SW 1271 (cell line): ENCODE measurements at places on chromosomes 2 and 18.
A peak's percentile ranks its signal among the peaks of the same experiment; 100 is the strongest.

DNA sequence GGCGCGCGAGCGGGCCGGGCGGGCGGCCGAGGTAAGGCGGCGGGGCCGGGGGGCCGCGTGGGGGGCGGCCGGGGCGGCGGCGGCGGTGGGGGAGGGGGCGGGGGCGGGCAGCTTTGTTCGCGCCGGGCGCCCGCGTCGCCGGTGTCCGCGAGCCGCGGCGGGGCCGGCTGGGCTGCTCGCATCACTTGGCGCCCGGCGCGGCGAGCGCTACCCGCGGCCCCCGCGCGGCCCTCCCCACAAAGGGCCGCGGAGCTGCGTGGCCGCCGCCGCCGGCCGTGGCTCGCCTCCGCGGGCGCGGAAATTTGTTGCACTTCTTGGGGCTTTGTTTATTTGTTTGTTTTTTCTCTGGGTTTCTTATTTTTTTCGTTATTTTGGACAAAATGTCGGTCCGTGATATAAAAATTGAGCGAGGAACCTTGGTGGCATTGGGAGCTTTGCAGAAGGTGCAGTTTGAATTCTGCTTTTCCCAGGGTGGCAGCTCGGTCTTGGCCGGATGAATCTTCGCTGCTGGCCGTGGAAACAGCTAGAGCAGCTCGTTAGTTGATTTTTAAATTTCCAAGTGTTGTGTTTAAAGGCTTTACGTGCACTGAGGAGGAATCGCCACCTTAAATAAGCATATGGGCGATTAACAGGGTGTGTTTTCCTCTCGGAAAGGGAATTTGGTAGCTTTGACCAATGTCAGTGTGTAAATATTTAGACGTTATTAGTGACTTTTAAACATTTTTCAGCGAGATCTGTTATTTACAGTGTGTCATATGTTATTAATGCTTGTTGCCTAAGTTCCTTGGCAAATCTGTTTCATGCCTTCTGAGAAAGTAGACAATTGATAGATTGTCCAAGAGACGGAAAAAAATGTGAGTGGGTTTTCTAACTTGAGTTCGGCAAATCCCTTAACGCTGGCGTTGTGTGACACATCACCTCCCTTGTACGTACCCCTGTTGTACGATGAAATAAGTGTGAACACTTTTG is 822 bp downstream of the UBE2E3 start:
- peak; percentile 16 for DNase-seq

GRCh38 chr2:234752966-234753365 is 198.9 kb upstream of the SH3BP4 start:
- DNase-seq: no peak

DNA sequence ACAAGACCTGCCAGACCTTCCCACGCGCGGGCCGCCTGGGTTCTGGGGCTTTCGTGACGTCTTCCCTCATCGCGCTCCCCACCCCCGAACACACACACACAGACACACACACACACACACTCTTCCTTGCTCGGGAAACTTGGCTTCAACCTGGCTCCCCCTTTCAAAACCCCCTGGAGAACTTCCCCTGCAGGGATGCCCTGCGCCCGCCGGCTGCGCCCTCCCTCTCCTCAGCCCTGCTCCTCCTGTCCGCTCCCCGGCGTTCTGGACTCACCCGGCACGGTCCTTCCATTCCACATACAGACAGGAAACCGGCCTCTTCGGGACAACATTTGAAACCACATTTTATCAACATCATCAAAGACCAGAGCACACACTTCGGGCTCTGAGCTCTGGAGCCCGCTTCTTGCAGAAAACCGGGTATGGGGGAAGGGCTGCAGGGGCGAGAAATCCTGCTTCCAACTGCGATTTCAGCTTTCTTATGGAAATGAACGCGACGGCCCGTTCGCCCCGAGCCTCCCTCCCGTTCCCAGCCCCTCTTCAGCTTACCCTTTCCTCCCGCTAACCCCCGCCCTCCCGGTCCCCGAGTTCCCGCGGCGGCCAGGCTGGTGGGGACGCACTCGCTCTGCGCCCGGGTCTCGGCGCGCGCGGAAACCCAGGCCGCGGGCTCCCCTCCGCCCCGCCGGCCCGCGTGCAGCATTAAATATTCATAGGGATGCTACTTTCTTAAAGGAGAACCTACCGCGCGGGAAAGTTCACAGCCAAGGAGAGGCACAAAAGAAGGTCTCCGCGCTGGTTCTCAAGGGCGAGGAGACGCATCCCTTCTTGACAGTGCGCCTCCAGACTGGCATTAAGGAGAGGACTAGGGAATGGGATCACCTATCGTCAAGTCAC is 18.3 kb downstream of the POU3F3 start:
- DNase-seq: no peak

DNA sequence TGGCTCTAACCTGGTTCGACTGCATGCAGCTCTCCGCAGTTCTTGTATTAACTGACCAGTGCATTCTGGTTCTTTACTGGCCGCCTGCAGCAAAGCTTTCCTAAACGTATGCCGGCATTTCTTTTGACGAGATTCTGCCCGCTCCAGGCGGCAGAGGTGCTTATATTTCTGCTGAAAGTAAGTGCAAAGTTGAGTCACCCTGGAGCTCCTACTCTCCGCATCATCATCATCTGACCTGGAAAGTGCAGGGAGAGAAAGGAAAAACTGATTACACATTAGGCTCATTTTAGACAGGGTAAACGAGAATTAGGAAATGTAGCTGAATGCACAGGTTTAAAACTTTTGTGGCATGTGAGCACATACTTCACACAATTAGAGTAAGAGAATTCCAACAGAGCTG is 57.9 kb downstream of the INO80D start:
- no peak for DNase-seq

- DNase-seq: peak; percentile 50
These were observed 142.4 kb downstream of the NEDD4L start for GRCh38 chr18:58186258-58186948.

DNA sequence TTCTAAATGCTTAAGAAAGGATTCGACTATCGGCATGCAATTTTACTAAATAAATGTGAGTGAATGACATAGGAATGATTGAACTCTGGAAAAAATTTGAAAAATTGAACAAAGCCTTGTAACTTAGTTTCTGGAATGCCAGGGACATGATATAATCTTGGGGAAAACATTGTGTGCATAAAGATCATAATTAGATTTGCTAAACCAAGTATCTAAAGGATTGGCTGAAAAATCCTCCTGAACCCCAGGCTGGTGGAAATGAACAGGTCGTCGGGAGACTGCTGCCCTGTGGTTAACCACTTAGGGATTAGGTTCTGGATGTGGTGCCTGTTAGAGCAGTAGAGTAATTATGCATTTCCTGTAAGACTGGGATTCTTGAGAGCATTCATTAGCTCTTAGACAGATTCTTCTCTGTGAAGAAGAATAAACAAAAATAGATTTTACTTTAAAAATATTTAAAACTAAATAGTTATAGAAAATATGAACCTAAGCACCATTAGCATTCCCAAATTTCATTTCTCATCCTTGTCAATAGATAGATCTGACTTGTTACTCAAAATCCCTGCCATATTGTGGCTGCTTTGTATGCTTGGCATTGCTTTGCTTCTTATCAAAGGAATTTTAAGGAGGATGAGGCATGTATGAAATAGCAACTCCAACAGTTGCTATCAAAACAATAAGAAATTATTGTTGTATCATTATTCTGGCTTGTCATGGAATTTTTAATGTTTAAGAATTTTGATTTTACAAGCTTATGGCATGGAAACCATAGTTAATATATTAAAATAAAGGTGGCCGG is 55.9 kb downstream of the LYPD6B start:
- peak; percentile 10 for DNase-seq

GRCh38 chr18:48161911-48162698 is 231.6 kb upstream of the SMAD2 start:
- DNase-seq: no peak

DNA sequence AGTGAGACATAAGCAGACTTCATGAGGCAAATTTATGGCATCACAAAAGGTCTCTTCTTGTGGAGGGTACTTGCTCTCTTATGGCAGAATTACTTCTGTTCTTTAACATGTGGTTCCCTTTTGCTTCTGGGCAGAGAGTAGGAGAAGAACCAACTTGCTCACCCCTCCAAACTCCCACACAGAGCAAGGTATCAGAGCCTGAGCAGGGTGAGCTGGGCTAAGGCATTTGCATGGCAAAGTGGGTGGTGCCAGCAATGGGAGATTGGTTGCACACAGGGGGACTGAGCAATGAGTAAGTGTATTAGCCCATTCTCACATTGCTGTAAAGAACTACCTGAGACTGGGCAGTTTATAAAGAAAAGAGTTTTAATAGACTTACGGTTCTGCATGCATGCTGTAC is 64.2 kb upstream of the ITGB6 start:
- DNase-seq: no peak

- no peak for DNase-seq
These were observed 3.9 kb downstream of the ANKRD44 start for GRCh38 chr2:197306696-197307040.

- DNase-seq: no peak
These were observed 232.2 kb upstream of the ETAA1 start for GRCh38 chr2:67164771-67165522.

DNA sequence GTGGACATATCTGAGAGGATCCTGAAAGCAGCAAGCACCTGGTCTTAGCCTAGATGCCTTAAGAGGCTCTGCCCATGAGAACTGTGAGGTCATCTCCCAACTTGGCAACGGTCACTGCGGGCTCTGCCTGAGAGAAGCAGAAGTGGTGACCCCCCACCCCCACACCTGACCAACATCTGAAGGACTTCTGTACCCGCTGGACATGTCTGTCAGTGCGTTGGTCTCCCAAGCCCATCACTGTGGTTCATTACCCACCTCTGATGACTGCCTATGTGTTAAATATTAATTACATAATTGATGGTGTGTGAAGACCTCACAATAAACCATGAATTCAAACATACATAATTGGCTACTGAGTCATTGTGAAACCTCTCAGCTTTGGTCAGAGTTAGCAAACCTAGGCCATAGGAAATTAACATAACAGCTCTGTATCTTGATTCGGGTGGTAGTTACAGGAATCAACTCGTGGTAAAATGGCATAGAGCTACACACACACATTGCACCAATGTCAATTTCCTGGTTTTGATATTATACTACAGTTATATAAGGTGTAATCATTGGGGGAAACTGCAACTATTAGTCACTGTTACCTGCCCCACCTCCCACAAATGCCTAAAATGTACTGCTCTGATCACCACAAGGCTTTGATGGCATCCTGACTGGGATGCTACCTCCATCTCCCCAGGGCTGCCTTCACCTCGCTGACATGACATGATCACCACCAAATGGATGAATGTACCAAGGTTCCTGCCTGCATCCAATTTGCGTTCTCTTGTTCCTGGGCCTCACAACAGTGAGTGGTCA is 4.3 kb upstream of the GALNT1 start:
- DNase-seq: no peak

GRCh38 chr2:40226637-40227036 is 225.3 kb downstream of the SLC8A1 start:
- no peak for DNase-seq

DNA sequence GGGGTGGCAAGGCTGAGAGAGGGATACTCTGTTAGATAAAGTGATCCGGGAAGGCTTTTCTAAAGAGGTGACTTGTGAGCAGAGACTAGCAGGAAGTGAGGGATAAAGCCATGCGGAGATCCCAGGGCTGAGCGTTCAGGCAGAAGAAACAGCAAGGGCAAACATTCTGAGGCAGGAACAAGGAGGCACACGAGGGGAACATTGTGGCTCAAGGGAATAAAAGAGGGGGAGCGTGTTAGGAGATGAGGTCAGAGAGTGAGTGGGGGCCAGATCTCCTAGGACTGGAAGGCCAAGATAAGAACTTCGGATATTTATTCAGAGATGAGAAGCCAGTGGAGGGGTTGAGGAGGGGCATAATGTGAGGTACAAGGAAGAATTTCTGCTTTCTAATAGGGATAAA is 67.1 kb downstream of the ACTR2 start:
- no peak for DNase-seq

- DNase-seq: no peak
These were observed 1626.3 kb upstream of the CELF4 start for GRCh38 chr18:39191931-39192330.

DNA sequence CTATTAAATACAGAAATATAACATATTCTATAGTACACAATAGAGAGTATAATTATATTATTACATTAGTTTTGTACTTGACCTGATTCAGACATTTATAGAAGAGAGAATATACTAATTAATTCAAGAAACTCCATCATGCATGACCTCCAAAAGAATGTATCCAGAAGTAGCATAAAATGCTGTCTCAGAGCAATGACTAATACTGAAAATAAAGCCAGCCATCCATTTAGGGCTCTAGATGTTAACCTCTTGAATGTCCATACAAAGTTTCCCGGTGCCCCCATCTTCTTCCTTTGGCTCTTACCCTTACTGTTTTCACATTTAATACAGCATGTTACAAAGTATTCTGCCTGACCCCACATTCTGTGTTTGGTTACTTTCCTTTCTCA is 102.0 kb downstream of the ARHGAP15 start:
- DNase-seq: no peak

DNA sequence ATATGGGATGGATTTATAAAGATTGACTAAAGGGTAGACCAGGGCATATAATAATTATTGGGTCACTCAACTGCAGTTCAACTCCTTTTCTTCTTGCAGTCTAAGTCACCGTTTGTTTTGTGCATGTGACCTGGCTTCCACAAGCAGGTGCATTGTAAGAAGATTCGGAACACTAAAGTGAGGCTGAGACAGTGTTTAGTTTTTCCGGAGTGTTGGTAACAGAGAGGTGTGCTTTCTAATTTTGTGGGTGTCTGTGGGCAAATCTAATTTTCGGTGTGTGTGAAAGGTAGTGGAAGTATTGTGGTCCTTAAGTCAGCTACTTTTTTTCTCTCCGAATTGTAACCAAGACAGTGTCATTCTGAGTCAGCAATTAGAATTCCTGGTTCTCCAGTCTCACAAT is 184.5 kb downstream of the CDH19 start:
- no peak for DNase-seq

DNA sequence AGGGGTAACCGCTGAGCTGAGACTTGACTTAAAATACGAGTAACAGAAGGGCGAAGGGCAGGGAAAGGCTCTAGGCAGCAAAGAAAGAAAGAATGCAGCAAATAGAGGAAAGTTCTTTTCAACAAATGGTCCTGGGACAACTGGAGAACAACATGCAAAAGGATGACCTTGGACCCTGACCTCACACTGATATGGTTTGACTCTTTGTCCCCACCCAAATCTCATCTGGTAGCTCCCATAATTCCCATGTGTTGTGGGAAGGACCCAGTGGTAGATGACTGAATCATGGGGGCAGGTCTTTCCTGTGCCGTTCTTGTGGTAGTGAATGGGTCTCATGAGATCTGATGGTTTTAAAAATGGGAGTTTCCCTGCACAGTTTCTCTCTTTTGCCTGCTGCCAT is 33.9 kb downstream of the ST3GAL5 start:
- no peak for DNase-seq

DNA sequence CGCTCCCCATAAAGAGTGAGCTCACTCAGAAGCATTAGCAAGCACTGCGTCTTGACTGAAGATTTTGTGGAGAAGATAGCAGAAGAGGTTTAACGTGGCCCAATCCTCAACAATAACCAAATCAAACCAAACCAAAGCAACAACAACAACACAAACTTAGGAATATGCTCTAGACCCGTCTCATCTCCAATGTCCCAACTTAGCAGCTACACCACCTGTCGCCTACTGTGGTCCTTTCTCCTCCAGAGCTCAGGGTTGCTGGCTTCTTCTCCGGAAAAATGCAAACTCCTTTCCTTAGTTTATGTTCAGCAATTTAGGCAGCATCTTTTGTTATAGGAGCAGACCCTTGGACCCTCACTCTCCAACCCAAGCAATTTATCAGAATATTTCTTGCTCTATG is 301.4 kb downstream of the ZNF521 start:
- DNase-seq: no peak
